ENCODE measurements at places on chromosomes 3 and 15.

DNA sequence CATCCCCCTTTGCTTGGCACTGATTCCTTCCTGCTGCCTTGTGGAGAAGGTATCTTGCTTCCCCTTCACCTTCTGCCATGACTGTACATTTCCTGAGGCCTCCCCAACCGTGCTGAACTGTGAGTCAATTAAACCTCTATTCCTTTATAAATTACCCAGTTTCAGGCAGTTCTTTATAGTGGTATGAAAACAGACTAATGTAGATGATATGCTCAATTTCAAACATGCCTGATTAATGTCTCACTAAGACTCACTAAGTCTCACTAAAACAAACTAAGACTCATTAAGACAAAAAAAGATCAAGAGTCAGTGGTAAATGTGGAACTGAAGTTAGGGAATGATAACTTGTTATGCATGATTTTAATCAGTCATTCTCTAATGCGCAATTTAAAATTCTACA lies 606.6 kb downstream of the RBMS3 start:
- no peaks in the 10 kb centered on the region for H3K27me3 ChIP-seq
- no peaks in the 10 kb centered on the region for H3K4me1 ChIP-seq
- H3K4me3 ChIP-seq: no peak overlapping the region
- DNase-seq: no peak
- no peaks in the 10 kb centered on the region for H3K36me3 ChIP-seq

- no peak for DNase-seq
- no peak overlapping the region for H3K27ac ChIP-seq
- peaks cover 12% of the 10 kb centered on the region for H3K4me1 ChIP-seq
- H3K4me3 ChIP-seq: no peak overlapping the region
- H3K36me3 ChIP-seq: peaks cover 33% of the 10 kb centered on the region
- H3K27me3 ChIP-seq: no peaks in the 10 kb centered on the region
These were observed 45.0 kb downstream of the SENP2 start for GRCh38 chr3:185631108-185631507.

DNA sequence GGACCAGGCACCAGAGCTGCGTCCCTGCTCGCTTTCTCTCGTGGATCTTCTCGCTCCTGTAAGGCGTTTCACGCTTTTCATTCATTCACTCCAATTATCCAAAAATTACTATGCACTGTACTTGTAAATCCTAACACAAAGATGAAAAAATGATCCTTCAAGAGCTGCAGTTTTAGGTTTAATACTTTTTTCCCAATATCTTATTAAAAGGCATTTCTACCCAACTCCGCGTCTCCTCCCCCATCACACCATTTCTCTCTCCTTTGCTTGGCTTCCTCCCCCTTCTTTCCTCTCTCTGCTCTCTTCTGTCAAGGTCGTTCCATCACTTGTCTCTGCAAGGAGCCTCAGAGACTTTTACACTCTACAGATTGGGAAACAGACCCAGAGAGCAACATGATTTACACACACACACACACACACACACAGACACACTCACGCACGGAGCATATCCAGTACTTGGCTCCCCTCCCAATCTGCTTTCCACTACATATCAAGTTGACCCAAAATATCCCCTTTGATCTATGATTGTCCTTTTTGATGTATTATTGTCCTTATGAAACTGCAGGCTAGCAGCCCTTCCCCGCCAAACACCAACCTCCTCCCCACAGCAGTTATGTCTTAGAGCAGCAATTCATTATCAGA lies 479 bp upstream of the CLDN1 start:
- no peaks in the 10 kb centered on the region for H3K27me3 ChIP-seq
- DNase-seq: no peak
- H3K4me1 ChIP-seq: peaks cover 28% of the 10 kb centered on the region

DNA sequence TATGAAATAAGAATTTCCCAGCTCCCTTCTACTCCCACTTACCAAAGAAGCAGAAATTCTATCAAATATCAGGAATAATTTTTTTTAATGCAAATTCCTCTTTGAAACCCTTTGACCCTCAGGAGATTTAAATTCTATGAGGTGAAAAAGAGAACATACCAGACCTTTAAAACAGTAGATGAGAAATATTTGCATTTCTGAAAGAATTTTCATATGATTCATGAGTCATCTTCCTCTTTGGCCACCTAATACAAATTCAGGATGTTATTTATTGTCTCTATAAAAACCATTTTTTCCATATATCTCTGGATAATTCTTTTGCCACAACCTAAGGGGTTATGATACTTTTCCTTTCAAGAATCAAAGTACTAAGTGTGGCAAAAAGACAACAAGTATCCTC lies 67.3 kb upstream of the ST3GAL6 start:
- H3K27me3 ChIP-seq: no peaks in the 10 kb centered on the region
- no peak overlapping the region for H3K27ac ChIP-seq
- H3K4me1 ChIP-seq: no peaks in the 10 kb centered on the region

DNA sequence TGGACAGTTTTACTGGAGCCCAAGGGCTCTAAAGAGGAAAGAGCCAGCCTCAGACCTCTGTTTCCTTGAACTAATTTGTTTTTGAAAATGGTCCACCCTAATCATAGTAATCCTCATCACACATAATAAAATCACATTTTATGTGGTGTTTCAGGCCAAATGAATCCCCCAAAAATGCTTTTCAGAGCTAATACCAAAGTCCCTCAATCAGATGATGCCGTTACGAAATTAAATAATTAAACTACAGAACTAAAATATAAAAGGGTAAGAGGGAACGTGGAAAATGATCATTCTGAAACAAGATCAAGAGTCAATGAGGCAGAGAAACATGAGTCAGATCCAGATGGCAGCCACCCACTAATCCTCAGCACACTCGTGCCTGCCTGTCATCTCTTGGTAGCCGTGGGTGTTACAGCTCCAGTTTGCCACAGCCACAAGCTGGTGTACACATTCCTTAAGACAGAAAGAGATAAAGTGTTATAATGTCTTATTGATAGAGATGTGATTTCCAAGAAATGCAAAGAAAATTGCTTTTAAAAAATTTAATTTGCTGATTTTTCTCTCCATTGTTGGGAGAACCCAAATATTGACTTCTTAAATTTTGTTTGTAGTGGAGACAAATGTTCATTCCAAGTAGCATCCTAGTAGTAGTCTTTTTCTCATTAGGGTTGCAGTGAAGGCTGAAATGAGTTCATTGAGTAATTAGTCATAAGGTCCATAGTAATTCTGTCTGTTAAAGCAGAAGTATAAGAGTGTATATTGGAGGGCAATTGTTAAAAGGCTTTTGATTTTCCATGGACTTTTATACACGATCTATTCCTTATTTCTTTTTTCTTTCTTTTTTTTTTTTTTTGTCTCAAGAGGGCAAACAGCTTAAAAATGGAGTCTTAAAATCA lies 104.2 kb downstream of the AGBL1 start:
- no peaks in the 10 kb centered on the region for H3K36me3 ChIP-seq
- no peak overlapping the region for H3K27ac ChIP-seq
- H3K4me1 ChIP-seq: no peaks in the 10 kb centered on the region
- H3K27me3 ChIP-seq: no peaks in the 10 kb centered on the region
- no peak overlapping the region for H3K4me3 ChIP-seq
- DNase-seq: no peak

DNA sequence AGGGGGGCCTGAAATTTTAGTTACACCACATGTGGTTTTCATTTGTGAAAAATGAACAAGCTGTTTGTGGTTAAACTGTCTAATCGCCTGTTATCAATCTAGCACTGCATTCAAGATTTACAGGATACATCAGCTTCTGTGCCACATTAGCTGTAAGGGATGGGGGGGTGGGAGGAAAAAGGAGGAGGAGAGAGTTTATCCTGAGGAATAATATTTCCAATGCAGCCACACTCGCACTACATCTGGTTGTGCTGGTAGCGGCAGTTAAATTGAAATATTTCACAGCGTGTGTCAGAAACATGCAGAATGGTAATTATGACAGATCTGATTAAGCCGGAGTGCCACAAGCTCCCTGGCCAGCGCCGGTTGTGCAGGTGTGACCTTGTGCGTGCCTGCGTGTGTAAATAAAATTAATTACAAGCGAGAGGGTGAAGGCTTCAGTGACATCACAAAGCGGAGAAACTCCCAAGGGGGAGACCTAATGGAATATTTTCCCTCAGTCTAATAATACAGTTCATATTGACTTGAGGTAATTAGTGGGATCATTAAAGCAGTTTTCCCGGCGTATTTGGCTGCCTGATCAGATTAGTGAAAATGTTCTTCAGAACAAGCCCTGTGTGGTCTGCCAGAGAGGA lies 55.5 kb downstream of the SATB1 start:
- H3K4me1 ChIP-seq: no peaks in the 10 kb centered on the region
- no peak overlapping the region for H3K4me3 ChIP-seq
- DNase-seq: no peak
- no peak overlapping the region for H3K27ac ChIP-seq
- no peaks in the 10 kb centered on the region for H3K27me3 ChIP-seq
- no peaks in the 10 kb centered on the region for H3K36me3 ChIP-seq

DNA sequence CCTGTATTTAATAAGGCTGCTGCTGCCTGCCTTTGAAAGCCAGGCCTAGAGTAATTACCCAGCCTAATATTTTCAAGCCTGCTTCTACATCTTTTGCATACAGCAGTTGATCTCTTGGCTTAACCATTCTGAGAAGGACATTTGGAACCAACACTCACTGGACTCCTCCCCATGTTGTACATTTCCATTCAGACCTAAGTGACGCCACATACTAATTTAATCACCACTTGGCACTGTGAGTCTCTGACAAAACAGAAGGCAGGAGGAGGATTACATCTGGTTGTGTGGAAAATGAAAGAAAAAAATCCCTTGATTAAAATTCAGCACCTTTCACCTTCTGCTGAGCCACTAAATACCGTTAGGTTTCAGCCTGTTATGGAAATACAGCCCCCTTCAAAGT lies 102.2 kb upstream of the ARRDC4 start:
- H3K4me1 ChIP-seq: no peaks in the 10 kb centered on the region
- no peak for DNase-seq
- no peak overlapping the region for H3K4me3 ChIP-seq
- no peak overlapping the region for H3K27ac ChIP-seq

DNA sequence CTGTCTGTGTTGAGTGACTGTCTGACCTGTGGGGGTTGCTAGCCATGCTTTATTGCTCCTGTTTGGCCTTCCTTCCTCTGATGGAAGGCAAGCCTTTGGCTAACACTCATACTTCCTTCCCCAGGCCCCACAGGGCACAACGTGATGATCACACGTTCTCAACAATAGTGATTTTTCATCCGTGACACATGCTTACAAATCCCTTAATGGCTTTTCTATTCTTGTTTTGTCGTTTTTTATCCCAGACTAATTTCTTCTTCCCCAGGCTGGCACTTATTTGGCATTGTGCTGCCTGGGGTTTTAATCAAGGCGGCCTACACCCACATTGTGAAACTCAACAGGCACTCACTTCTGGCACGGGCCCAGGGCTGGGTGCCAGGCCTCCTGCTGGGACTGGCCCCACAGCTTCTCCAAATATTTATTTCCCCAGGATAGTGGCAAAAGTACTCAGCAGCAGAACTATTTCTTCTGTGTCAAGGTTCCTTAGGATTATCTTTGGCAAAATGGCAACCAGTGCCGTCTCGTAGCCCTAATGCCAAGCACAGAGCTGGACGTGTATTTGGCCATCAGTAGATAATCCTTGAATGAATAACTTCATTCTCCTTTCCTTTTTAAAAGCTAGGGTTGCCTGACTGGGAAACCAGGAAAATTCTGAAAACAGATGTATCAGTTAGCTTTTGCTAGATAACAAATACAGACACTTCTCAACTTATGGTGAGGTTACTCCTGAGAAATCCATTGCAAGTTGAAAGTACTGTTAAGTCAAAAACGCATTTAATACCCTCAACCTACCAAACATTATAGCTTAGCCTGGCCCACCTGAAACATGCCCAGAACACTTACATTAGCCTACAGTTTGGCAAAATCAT lies 30.6 kb downstream of the CMTM7 start:
- peak; percentile 95 for DNase-seq
- H3K4me1 ChIP-seq: peaks cover 33% of the 10 kb centered on the region
- no peaks in the 10 kb centered on the region for H3K36me3 ChIP-seq
- H3K27me3 ChIP-seq: no peaks in the 10 kb centered on the region
- H3K4me3 ChIP-seq: no peak overlapping the region

GRCh38 chr3:112497897-112498548 lies 1.2 kb downstream of the BTLA start:
- H3K36me3 ChIP-seq: no peaks in the 10 kb centered on the region
- DNase-seq: no peak
- H3K4me3 ChIP-seq: no peak overlapping the region
- H3K27ac ChIP-seq: no peak overlapping the region
- H3K27me3 ChIP-seq: no peaks in the 10 kb centered on the region

- H3K4me1 ChIP-seq: no peaks in the 10 kb centered on the region
- no peak overlapping the region for H3K4me3 ChIP-seq
- H3K27ac ChIP-seq: no peak overlapping the region
- DNase-seq: no peak
- H3K27me3 ChIP-seq: no peaks in the 10 kb centered on the region
- H3K36me3 ChIP-seq: no peaks in the 10 kb centered on the region
These were observed 39.5 kb downstream of the ISL2 start for GRCh38 chr15:76376029-76376428.

DNA sequence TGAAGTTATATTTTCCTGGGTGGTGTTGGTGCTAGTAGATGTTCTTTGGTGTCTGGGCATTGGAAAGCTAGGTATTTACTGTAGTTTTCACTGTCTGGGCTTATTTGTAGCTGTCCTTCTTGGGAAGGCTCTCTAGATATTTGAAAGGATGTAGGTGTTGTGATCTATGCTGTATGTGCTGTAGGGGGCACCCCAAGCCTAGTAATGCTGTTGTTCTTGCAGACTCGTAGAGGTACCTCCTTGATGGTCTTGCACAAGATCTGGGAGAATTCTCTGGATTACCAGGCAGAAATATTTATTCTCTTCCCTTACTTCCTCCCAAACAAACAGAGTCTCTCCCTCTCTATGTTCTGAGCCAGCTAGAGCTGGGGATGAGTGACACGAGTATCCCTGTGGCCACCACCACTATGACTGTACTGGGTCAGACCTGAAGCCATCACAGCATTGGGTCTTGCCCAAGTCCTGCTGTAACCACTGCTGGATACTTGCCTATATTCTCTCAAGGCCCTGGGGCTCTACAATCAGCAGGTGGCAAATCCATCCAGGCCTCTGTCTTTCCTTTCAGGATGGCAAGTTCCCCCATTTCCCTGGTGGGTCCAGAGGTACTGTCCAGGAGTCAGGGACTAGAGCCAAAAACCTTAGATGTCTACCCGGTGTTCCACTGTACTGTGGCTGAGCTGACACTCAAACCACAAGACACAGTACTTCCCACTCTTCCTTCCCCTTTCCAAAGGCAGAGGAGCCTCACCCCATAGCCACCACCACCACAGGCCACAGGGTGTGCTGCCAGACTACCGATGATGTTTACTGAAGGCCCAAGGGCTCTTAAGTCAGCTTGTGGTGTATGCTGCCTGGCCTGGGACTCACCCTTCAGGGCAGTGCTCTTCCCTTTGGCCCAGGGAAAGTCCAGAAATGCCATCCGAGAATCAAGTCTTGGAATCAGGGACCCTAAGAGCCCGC lies 195.2 kb upstream of the DPPA4 start:
- H3K27me3 ChIP-seq: no peaks in the 10 kb centered on the region
- H3K36me3 ChIP-seq: no peaks in the 10 kb centered on the region
- no peak overlapping the region for H3K4me3 ChIP-seq
- DNase-seq: no peak
- no peak overlapping the region for H3K27ac ChIP-seq

GRCh38 chr15:96035091-96035490 lies 295.4 kb upstream of the NR2F2 start:
- no peak for DNase-seq
- H3K36me3 ChIP-seq: no peaks in the 10 kb centered on the region
- no peaks in the 10 kb centered on the region for H3K4me1 ChIP-seq

- no peaks in the 10 kb centered on the region for H3K36me3 ChIP-seq
- no peaks in the 10 kb centered on the region for H3K27me3 ChIP-seq
- H3K27ac ChIP-seq: no peak overlapping the region
These were observed 199.8 kb downstream of the XXYLT1 start for GRCh38 chr3:195071011-195071728.

Data from vagina (tissue), 2 donors.